ENCODE measurements at places on chromosomes 3 and 15.
A peak's percentile ranks its signal among the peaks of the same experiment; 100 is the strongest.

- DNase-seq = no peak
Observed at GRCh38 chr3:152549263-152549662, 280.5 kb downstream of the MBNL1 start.

- DNase-seq = no peak
Observed at GRCh38 chr3:4522947-4523346, 29.8 kb downstream of the ITPR1 start.

GRCh38 chr15:67189326-67190051 is 65.0 kb downstream of the AAGAB start:
- no peak for DNase-seq

DNA sequence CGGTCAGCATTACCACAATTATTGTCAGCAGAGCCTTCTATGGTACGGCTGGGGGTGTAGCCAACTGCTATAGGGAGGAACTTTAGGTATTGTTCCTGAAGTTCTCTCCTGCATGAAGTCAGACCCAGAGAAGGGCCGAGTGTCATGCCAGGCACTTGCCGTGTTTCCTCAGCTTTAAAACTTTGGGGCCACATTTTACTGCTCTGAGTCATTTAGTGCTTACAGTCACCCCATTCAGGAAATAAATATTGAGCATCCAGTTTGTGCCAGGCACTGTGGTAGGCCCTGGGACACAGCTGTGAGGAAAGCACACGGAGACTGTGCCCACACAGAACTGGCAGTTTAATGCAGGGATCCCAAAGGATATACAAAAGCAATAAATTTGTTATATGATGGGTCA is 54.5 kb upstream of the APEH start:
- DNase-seq = no peak

GRCh38 chr3:25592510-25592968 is 72.2 kb downstream of the TOP2B start:
- peak; percentile 65 for DNase-seq

- no peak for DNase-seq
Observed at GRCh38 chr15:64685230-64685888, 90.0 kb downstream of the RBPMS2 start.

GRCh38 chr3:43506644-43507043 is 115.2 kb downstream of the ANO10 start:
- no peak for DNase-seq

DNA sequence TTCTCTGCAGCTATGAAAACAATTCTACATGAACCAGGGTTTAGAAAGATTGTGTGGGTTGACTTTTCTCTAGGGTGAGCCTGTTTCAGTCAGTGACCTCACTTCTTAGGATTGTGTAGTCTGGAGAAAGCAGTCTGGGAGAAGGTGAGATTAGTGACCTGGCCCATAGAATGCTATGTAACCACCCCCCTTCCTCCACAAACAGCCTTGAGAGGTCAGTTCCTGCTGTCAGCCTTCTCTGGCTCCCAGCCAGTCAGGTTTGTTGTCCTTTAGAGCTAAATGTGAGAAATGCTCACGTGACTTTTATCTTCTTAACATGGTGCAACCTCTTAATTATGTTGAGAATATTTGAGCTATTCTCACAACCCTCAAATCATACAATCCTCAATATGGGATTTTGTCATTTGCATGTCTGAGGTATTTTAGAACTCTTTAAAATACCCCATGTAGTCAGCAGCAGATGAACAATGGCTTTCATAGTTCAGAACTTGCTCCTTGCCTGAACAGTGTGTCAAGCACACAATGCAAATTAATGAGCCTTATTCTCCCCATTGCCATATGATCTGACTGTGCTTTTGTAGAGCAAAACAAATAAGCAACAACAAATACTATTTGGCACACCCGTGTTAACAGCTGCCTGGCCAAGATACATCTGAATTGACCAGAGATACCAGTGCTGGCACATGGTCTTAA is 311.6 kb downstream of the CNTN6 start:
- DNase-seq = no peak

- DNase-seq = no peak
Observed at GRCh38 chr3:9406856-9407626, 9.6 kb downstream of the SETD5 start.

DNA sequence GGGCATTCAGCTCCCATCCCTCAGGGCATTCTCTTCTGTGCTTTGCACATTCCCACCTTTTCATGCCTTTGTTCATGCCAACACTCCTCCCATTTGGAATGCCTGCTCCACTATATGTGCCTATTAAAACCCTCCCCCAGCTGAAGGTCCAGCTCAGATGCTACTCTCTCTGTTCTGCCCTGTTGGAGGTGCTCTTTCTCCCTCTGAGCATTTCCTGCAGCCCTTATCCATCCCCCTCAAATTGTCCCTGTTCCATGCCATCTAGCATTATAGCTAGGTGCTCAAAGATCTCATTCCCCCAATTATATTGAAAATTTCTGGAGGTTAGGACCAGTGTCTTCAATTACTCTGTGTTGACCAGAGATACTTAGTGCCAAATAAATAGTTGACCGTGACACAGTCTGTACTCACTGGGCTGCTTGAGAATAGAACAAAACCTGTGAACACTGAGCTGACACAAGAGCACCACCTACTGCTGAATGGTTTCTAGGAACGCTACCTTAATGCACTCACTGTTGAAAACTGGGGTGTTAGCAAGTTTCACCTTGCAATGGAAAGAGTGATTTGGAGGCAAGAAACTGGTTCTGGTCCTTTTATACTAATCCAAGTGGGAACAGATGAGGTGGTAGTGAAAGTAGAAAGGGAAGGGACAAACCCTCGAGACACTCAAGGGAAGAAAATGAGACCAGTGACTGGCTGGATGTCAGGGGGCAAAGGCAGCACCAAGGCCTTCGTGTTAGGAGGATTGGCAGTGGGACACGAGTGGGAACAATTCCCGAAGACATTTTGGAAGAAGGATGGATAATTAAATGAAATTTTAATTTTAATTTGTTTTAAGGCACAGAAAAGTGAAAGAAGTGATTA is 289.8 kb upstream of the ROPN1 start:
- DNase-seq = peak; percentile 52

GRCh38 chr15:80087104-80087503 is 27.6 kb downstream of the ZFAND6 start:
- no peak for DNase-seq

DNA sequence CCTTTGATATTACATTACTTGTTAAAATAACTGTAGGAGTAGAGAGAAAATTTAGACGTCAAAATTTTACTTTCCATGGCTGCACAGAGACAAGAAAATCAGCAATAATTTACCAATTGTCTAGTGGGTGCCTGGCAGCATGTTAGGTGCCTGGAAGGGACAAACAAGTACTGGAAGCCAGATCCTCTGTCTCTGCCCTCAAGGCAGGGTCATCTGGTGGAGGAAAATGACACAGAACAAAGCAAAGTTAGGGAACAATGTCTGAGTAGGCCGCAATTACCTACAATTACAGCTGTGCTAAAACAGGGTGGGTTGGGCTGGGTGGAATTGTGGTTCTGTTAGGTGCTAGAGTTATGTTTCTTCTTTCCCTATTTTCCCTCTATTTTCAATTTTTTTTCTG is 7.4 kb downstream of the CCDC174 start:
- peak; percentile 52 for DNase-seq

- DNase-seq = no peak
Observed at GRCh38 chr3:187875863-187876262, 130.6 kb upstream of the BCL6 start.

DNA sequence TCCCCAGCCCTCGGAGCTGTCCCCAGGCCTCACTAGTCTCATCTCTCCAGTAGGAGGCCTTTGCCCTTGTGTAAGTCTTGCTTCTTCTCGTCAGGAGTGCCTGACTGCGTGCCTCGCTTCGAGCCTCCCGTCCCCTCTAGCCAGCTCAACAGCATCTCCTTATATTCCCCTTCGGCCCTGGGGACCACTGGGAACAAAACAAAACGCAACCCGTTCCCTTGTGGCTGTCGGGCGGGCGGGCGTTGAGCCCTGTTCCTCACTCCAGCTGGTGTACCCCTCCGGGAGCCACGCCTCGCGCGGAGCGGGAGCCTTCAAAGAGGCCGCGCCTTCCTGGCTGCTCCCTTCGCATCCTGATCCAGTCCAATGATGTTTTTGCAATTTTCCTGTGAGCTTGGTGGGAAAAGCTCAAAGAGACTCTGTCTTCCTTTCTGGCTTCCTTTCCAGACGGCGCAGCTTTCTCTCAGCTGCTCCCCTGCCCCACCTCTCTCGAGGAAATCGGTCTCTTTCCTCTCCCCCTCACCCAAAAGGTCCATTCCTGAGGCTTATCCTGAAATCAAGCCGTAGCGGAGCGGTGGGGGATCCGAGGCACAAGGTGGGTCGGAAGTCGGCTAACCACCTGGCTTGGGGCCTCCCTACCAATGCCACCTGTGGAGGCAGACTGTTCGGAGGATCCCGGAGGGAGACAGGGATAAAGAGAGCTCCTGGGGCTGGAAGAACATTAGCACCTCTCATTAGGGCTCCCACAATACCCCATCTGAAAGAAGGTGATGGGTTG is 33.4 kb upstream of the SRP14 start:
- DNase-seq = no peak

DNA sequence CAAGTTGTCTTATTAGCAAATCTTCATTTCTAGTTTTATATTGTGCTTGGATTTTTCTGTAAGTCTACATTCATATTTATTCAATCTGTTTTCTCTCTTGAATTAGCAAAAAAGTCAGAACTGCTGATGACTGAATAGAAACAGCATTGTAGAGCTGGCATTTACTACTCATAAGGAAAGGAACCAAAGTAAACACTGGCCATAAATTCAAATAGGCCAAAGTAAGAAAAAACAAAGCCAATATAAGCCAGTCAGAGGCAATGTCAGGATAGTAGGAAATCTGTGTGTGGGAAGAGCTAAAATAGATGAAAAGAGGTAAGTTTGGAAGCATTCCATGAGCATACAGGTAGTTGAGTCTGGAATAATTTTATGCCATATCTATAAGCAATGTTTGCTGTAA is 307.2 kb upstream of the SLITRK3 start:
- DNase-seq = no peak

DNA sequence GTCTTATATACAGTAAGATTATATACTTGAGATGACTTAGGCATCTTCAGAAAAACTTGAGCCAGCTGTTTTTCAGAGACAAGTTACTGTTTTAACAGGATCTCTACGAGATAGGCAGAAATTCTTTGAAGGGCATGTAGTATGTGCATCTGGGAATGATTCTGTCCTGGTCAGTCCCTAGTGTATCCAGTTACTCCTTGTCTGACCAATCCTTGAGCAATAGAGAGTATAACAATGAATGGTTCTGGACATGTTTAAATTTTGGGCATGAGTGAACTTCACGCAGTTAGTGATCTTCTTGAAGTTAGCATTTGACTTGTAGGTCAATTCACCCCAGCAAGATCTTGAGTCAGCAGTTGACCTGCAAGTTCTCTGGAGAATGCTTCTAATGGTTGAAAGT is 24.7 kb upstream of the HHLA2 start:
- DNase-seq = no peak

GRCh38 chr3:143001034-143001368 is 369 bp upstream of the U2SURP start:
- DNase-seq = no peak

- no peak for DNase-seq
Observed at GRCh38 chr3:144041960-144042556, 70.4 kb downstream of the DIPK2A start.

GRCh38 chr3:64150623-64151207 is 74.6 kb downstream of the PRICKLE2 start:
- no peak for DNase-seq

- DNase-seq = peak; percentile 52
Observed at GRCh38 chr3:124032311-124032880, 40.5 kb upstream of the ROPN1 start.

- no peak for DNase-seq
Observed at GRCh38 chr3:151460228-151460627, 633 bp downstream of the IGSF10 start.

DNA sequence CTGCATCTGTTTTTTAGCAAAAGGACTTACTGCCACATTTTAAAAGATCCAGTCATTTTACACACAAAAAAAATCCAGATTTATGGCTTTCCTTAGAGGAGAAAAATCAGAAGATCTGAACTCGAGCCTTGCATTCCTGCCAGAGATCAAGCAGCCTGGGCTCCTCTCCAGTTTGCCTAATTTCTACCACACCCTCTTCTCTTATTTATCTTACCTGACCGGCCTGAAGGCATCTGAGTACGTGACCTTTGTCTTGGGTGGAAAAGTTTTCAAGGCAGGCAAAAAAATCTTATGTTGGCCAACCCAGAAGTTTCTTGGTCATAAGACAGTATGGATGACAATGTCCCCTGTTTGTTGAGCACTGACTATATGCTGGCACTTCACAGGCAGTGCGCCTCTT is 60.3 kb downstream of the CHRD start:
- no peak for DNase-seq

DNA sequence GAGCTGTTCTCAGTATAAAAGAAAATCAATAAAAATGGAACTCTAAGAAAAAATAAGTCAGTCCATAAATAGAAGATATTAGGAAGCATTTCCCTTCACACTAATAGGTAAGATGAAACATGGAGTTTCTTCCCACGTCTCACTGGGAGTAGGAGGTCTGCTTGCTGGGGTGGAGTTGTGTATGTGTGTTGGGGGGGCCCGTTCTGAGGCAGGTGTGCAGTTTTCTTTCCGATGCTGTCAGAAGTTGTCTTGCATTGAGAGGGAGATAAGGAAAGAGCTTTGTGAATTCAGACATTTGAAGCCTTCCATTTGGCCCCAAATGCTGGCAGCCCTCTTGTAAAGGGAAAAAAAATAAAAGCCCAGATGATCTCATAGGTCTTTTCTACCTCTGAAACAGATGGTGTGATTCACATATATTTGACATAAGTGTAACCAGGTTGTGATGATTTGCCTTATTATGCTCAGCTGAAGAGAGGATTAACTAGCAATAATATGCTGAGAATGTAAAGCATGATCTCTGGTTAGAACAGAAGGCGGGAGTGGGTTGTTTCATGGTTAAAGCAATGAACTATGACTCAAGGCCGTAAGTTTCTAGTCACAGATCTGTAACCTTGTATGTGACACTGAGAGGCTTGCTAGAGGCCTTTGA is 8.8 kb downstream of the RASGRP1 start:
- DNase-seq = no peak

- no peak for DNase-seq
Observed at GRCh38 chr15:25247407-25248038, 191.3 kb downstream of the UBE3A start.

GRCh38 chr3:162719684-162720341 is 1223.2 kb downstream of the OTOL1 start:
- DNase-seq = no peak

- DNase-seq = no peak
Observed at GRCh38 chr3:148513096-148513543, 184.6 kb upstream of the AGTR1 start.

DNA sequence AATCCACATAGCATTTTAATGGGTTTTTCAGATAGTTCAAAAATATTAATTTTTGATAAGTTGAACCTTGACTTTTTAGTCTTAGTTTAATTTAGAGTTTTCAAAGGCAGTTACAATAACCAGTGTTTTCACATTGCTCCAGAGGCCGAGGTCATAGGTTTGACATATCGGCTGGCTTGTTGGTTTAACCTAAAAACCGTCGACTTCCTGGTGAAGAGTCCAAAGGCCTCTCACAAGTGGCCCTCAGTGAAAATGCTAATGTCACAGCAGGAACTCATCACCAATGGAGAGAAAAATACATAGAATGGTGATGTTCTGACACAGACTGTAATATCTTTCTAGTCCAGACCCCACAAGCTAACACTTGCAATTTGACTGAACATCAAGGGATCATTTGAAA is 642.3 kb downstream of the PLOD2 start:
- no peak for DNase-seq

GRCh38 chr3:52396907-52397591 is 47.9 kb downstream of the SEMA3G start:
- no peak for DNase-seq

All from ELF-1 (cell line).